ENCODE measurements at places on chromosomes 6 and 20.

DNA sequence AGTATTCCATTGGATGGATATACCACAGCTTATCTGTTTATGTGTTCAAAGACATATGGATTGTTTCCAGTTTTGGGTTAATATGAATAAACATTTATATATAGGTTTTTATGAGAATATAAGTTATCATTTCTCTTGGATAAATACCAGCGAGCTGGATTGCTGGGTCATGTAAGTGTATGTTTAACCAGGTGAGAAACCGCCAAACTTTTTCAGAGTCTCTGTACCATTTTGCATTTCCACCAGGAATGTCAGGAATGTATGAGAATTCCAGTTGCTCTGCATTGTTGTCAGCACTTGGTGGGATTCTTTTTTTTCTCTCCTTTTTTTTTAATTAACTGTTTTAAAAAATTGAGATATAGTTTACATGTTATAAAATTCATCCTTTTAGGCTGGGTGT lies 52.1 kb downstream of the PHF20 start:
- peak; percentile 63 for DNase-seq

- peak; percentile 95 for DNase-seq
Observed at GRCh38 chr6:131400054-131400778, 172.8 kb upstream of the ARG1 start.

DNA sequence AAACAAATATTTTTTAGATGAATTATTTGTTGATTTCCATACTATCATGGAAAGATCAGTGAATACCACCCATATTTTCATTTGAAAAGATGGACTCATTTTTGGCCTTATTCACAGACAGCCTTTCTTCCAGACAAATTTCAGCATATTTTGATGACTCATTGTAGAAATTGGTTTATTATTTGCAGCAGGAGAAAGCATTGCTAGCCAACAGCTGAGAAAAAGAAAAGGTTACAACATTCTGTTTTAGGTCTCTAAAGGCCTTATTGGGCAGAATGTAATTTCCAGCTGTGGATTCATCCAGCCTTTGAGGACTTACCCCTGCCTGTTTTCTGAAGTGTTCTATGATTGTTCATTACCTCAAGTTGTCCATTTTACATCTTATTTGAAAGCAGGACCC lies 201.9 kb downstream of the PLCB4 start:
- DNase-seq = peak; percentile 73

DNA sequence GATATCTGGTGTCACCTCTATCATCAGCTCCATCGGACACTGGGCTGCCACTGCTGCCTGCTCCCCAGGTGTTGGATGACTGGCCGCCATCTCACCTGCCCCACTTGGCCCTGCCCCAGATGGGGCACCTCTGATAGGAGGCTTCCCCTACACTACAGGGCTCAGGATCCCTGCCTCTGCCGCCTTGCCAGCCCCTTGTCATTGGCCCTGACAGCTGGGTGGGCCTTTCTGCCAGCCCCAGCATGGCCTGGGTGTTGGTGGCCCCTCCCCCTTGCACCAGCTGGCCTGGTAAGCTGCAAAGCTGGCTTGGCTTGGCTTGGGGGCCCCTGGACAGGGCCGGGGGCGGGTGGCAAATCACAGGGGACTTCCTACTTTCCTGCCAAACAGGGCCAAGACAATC lies 10.6 kb downstream of the PACSIN1 start:
- DNase-seq = no peak

GRCh38 chr6:132465530-132466485 lies 47.1 kb downstream of the STX7 start:
- no peak for DNase-seq

DNA sequence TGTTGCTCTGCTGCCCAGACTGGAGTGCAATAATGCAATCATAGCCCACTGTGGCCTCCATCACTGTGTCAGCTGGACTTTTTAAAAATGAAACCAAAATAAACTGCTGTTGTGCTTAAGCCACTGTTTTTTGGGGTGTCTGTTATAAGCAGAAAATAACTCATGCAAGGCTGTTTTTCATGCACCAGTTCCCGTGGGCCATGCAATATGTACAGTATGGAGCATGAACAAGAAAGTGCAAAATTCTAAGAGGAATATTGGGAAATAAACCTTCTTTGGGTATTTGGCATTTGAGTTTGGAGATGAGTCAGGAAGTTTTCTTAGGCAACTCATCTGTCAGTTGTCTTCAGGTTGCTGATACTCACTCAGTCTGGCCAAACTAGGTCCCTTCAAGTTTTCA lies 14.9 kb upstream of the ZFAND3 start:
- no peak for DNase-seq

DNA sequence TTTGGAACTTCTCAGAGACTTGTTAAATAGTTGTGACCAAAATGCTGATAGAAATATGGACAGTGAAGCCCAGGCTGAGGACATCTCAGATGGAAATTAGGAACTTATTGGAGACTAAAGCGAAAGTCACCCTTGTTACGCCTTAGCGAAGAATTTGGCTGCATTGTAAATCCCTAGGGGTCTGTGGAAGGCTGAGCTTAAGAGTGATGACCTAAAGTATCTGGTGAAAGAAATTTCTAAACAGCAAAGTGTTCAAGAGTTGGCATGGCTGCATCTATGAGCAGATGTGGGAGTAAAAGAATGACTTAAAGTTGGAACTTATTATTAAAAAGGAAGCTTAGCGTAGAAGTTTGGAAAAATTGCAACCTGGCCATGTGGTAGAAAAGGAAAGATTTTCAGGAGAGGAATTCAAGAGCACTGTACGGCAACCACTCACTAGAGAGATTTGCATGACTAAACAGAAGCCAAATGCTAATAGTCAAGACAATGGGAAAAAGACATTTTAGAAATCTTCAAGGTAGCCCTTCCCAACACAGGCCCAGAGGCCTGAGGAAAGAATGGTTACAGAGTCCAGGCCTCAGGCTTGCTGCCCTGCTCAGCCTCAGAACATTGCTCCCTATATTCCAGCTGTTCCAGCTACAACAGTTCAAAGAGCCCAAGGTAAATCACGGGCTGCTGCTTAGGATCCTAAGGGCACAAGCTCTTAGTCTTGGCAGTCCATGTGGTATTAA lies 61.6 kb upstream of the TNFRSF21 start:
- no peak for DNase-seq

DNA sequence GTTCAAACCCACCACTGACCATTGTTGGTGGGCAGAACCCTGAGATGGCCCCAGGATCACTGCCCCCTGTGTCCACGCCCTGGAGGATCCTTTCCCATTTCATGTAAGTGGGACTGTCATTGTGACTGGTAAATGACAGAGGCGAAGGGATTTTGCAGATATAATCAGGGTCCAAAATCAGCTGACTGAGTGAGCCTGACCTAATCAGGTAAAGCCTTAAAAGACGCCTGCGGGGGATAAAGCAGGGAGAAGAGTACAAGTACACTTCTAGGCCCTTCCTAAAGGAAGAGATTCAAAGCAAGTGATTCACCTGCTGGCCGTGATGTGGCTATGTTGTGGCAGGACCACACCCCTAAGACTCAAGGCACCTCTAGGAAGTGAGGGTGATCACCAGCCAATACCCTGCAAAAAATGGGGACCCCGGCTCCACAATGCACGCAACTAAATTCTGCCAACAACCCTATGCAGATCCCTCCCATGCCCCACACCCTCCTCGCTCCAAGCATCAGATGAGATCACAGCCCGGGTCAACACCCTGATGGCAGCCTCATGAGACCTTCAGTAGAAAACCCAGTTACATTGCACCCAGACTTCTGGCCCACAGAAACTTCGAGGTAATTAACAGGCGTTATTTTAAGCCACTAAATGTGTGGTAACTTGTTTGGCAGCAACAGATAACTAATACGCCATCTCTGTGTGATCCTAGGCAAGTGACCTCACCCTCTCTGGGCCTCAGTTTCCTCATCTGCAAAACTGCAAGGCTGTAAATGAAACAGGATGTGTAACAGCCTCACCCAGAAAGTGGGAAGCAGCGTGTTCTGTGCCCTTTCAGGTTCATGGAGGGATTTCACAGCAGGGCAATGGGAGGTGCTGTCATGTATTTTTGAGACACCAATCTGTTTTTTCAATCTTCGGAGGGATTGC lies 11.3 kb downstream of the PREX1 start:
- no peak for DNase-seq

DNA sequence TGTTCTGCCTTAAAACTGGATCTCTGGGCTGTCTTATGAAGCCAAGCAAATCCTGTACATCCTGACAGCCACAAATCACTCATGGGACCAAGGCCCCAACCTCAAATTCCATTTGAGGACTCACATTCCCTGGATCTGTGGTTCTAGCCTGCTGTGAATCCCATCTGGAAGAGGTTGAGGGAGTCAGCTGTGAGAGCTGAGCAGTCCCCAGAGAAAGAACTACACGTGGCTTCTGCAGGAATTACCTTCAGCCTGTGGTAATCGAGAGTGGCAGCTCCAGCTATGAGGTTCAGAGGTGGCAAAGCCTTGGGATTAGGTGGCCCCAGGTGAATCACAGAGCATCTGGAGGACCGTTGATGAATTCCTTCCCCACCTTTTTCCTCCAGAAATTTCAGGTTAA lies 245.2 kb downstream of the SLC24A3 start:
- DNase-seq = peak; percentile 30

GRCh38 chr6:45049188-45049843 lies 278.8 kb upstream of the RUNX2 start:
- peak; percentile 30 for DNase-seq

DNA sequence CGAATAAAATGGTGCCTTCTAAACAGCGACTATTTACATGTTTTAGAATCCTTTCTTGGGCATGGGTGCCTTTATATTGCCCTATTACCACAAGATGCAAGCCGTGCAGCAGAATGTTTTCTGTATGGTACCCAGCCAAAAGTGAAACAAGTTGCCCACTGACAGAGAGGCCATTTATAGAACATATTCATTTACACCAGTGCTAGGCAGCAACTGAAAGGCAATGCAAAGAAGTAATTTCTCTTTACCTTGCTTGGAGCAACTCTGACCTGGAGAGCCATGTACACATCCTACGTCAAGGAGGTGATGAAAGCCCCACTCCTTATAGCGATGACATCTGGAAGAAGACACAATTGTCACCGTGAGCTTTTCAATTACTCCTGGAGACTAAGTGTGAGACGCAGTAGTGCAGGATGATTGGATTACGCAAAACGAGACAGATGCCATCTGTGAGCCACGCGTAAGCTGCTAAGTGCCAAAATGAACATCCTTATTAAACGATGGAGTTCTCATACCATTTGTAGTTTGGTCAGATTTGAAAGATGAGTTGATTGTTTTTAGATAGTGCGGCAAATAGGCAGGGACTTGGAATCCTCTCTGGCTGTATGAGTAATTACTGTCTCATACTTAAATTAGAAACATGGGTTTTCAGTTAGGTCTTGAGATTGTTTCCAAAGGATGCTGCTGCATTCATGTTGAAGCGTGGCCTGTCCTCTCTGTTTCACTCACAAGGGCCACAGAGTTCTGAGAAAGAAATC lies at the start of gene TMEM244:
TMEM244 (minus strand) TSS at position 408 of the 758 bp plus-strand sequence; CDS start at position 281, 127 bp downstream.
- peak; percentile 88 for DNase-seq

- no peak for DNase-seq
Observed at GRCh38 chr20:51654495-51654894, 112.0 kb upstream of the NFATC2 start.

- DNase-seq = no peak
Observed at GRCh38 chr6:161575523-161576254, 301.8 kb upstream of the AGPAT4 start.

DNA sequence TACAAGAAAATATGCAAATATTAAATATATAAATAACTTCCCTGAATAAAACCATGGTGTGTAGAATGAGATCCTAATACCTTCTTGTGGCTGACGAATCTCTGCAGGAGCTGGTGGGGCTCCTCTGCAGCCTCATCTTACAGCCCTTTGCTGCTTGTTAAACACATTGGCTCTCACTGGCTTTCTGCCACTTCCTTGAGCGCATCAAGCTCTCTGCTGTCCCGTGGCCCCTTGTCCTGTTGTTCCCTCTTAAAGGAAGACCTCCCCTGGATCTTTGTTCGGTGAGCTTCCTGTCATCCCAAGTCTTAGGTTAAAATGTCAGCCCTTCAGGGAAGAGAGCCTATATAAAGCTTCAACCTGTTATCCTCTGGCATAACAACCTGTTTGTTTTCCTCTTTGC lies 519.6 kb downstream of the DOK5 start:
- no peak for DNase-seq

- DNase-seq = no peak
Observed at GRCh38 chr6:141829566-141830360, 303.0 kb upstream of the GJE1 start.

DNA sequence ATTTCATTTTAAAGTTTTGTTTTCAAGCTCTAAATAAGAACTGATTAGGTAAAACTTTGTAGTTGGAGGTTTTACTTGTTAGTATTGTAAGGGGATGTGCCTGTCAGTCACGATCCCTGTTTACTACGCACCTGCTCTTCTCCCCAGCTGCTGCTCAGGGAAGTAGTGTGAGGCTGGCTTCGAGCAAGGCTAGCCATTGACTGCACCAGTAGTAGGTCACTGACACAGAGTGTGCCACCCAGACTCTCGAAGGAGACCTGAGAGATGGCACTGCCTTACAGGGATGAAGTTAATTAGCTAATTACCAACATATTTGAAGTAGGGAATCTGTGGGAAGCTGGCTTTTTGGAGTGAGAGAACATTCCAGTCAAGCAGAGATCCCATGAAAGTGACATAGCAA lies 89.2 kb downstream of the DNAH8 start:
- no peak for DNase-seq

- no peak for DNase-seq
Observed at GRCh38 chr6:136717716-136717990, 74.6 kb downstream of the MAP3K5 start.

- peak; percentile 48 for DNase-seq
Observed at GRCh38 chr6:13573669-13574110, 711 bp upstream of the SIRT5 start.

GRCh38 chr6:106488494-106489370 lies 128.2 kb downstream of the CRYBG1 start:
- DNase-seq = peak; percentile 75

- no peak for DNase-seq
Observed at GRCh38 chr6:106886081-106886843, 88.3 kb downstream of the CD24 start.

- DNase-seq = no peak
Observed at GRCh38 chr6:15487262-15487661, 175.6 kb downstream of the DTNBP1 start.

DNA sequence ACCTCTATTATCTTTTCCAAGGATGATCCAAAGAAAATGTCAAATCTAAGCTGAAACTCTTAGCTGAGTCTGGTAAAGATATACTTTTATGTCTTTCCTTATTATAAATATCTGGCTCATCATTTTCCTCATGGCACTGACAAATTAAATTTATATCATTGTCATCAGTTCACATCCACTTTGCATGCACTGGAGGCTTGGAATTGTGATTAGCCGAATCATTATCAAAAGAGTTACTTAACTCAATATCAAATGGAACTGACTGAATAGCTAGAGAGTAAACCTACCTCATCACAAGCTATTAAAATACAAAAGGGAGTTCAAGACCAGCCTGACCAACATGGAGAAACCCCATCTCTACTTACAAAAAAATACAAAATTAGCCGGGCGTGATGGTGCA lies 713.9 kb upstream of the MARCKS start:
- DNase-seq = peak; percentile 57

Measured in fibroblast of skin of right biceps (primary cell).